ENCODE measurements at places on chromosomes 2 and 18.

DNA sequence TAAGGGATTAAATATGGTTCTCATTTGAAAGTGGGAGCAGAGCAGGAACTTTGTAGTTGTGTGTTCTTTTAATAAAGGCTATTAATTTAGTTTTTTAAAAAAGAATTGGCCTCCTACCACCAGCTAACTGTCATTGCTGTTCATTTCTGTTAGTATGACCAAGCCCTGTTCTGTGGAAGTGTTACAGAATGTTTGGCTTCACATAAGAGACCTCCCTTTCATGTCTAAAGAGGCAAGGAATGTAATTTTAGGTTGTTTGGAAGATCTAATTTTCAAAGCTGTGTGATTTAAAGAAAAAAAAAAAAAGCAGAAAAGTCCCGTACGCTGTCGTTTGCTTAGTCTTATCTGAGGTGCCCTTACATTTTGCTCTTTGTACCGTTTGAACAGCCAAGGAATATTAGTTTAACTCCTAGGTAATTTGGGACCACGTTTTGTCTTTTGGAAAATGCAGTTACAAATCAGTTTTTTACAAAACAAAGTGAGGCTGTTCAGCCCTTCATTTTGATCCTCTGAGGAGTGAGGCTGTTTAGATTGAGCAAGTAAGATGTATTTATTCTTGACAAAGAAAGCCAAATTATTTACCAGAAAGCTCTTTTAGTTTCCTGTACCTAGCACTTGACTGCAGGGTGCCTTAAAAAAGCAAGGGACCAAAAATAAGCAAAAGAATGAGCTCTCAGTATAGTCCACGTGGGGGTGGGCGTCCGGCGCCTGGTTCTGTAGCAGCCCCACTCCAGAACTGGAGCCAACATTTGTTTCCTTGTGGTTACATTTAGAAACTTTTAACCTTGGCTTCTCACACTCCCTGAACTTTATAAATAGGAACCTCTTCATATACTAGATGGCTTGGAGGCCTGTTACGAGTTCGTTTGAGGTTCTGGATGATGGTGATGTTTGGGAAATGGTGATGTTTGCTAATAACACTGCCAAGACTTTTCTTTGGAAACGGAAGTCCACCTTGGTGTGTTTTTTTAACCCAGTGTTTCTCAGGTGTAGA lies 136.2 kb downstream of the FMNL2 start:
- no peak for DNase-seq

DNA sequence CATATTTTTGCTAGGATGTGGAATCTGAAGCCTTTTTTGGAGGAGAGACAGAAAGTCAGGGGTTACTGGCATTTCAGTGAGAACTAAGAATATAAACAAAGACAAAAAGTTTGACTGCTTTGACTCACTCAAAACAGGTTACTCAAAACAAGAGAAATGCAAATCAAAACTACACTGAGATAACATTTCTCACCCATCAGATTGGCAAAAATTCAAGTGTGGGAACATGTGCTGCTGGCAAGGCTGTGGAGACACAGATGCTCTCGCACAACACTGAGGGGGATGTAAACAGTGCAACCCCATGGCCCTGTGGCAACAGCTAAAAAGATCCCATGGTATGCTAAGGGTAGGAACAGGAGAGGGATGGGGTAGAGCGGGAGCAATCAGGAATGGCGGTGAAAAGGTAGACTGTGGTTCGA lies 86.6 kb downstream of the DTNB start:
- no peak for DNase-seq

DNA sequence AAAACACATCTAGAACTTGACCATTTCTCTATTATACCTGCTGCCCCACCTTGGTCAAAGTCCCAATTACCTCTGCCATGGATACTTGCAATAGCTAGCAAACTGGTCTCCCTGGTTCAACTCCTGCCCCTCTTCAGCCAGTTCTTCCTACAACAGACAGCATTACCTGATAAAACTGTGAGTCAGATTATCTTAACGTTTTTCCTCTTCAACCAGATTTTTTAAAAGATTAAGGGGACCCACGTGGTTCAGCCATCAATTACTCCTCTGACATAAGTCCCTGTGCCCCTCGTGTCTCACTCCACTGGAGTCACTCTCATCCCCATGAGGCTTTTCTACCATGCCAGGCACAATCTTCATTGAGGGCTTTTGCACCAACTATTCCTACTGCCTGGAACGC lies 5.3 kb upstream of the ARHGAP15 start:
- DNase-seq, result no peak

- DNase-seq, result no peak
Measured at GRCh38 chr2:128320192-128320905, 1.7 kb upstream of the HS6ST1 start.

- no peak for DNase-seq
Measured at GRCh38 chr2:146677280-146677679, 1167.5 kb upstream of the ACVR2A start.

DNA sequence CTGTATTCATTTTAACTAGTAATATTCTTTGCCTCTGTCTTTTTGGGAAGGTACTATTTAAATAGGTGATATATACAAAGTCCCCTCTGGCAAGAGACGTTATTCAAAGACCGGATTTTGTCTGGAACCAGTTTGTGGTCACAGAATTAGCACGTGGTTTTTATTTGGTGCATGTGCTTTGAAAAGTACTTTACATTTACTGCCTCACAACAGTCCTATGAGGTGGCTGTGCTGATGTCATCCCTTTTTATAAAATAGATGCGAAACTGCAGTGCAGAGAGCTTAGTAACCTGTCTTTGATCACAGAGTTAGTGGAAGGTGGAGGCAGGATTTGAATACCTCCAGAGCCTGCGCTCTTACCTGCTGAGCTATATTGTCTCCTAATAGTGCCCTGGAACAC lies 4.0 kb downstream of the LPIN1 start:
- DNase-seq, result no peak

DNA sequence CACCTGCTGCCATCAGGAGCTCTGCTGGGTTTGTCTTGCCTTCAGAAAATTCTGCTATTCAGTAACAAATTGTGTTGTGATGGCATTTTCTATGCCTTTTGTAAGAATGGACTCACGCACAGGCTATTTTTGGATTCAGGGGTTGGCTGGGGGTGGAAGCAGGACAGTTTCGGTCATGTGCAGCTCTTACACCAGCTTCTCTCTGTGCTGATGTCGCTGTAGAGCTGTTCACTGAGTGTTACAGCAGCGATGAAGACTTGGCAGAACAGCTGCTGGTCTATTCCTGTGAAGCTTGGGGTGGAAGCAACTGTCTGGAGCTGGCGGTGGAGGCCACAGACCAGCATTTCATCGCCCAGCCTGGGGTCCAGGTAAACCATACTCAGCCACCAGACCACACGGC lies 49.2 kb downstream of the TRPM8 start:
- DNase-seq, result no peak

GRCh38 chr18:21593540-21594257 lies 6.8 kb downstream of the ESCO1 start:
- no peak for DNase-seq

GRCh38 chr2:131058920-131059319 lies 34.3 kb downstream of the FAM168B start:
- no peak for DNase-seq

- no peak for DNase-seq
Measured at GRCh38 chr2:50346629-50347357, 685.1 kb downstream of the NRXN1 start.

DNA sequence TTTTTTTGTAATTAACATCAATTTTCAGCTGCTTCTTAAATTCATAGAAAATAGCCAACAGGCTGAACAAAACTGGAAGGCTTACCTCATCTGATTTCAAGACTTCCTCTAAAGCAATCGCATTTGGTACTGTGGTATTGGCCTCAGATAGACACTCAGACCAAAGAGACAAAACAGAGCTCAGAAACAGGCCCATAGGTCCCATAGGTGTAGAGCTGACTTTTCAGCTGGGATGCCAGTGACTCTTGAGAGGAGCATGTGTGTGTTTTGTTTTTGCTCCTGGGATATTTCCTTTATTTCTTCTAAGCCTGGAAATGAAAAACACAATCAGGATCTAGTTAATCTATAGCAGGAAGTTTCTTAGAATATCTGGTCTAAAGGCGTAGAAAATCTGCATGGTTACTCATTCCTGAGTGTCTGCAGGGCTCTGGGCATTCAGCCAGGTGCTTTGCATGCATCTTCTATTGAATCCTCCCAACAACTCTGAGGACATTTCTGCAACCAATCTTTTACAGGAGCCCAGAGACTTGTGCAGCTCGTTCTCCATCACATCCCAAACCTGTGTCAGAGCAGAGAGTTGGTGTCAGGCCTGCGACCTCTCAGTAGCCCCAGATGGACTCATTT lies 190.8 kb downstream of the RTP5 start:
- peak; percentile 63 for DNase-seq

DNA sequence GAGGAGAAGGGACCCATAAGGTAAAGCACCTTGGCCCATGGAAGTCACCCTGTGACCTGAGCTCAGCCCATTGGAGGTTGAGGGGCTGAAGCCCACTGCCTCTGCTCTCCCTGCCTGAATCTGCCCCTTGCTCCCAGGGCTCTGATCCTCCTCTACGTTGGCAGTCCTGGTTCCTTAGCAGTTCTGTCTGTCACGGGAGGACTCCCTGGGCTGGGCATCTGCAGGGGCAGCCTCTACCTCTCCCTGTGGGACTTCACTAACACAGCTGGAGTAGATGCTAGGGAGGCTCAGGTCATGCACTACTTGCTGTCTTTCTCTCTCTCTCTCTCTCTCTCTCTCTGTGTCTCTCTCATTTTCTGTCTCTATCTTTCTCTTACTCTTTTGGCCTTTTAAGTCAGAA lies 8.7 kb downstream of the GYPC start:
- no peak for DNase-seq

- DNase-seq, result no peak
Measured at GRCh38 chr2:236551471-236552211, 18.0 kb upstream of the ACKR3 start.

DNA sequence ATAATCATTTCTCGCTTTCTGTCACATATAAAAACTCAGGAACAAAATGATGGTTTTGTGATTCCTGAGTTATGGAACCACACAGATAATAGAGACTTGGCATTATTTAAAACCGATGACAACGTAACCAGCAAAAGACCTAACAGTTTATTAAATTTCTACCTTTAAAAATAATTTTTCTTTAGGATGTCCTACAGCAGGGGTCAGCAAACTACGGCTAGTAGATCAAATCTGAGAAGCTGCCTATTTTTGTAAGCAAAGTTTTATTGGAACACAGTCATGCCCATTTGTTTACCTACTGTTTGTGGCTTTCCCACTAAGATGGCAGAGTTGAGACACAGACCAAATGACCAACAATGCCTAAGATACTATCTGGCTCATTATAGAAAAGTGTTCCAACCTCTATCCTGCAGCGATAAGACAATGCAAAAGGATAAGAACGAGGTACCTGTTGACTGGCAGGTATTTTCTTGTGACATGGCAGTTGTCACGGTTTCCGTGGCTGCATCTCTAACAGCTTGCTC lies 53.0 kb upstream of the ZFP36L2 start:
- DNase-seq, result no peak

DNA sequence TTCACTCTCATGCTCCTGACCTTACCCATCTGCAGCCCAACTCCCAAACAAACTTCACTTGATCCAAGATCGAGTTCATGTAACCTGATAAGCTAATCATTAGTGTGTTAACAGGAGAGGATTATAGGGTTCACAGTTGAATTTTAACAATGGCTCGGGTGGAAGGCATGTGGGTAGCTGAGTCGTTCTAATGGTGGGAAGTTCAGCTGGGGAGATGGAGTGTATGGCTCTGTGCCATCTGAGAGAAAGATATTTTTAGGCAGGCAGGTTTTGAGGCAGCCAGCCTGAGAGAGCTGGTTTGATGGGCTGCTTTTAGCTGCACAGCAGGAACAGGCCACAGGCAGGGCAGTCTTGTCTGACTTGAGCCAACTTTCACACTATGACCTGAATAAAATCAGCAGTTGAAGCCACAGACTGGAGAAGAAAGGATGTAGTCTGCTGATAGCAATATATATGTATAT lies 17.7 kb upstream of the NFE2L2 start:
- DNase-seq, result peak; percentile 93

GRCh38 chr2:149871091-149871885 lies 283.7 kb upstream of the MMADHC start:
- DNase-seq, result no peak

GRCh38 chr2:217477583-217477982 lies 525.2 kb downstream of the TNS1 start:
- DNase-seq, result no peak

DNA sequence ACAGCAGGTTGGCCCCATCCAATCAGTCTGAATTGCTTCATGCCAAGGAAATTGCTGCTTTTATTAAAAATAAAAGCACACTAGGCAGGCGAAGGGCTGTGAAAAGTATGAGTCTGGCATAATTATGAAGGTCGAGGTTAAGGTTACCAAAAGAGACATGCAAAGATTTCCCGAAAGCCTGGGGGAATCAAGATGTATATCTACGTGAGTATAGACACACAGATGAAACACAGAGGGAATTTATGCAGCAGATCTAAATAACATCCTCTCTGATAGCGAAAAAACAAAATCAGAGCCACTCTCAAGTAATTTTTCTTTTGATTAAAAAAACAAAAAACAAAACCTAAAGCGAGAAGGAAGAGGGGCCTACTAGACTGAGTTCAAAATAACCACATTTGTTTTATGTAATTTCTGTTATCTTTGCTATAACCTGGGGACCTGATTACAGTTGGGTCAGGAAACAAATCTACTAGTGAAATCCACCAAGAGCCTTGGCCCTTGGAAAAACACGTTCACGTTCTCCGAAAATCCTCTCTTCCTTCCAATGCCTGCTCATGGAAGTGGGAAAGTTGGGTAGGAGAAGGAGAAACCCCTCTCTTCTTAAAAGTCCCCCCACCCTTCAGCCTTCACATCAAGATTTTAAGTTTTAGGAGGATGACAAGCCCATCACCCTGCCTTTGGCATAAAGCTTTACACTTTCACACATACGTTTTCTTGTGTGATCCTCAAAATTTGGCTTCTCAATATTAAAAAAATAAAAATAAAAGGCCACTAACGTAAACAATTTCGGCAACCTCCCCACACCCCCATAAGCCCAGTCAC lies 1.4 kb downstream of the AAK1 start:
- no peak for DNase-seq

- DNase-seq, result no peak
Measured at GRCh38 chr18:42536442-42536841, 579.0 kb downstream of the RIT2 start.

DNA sequence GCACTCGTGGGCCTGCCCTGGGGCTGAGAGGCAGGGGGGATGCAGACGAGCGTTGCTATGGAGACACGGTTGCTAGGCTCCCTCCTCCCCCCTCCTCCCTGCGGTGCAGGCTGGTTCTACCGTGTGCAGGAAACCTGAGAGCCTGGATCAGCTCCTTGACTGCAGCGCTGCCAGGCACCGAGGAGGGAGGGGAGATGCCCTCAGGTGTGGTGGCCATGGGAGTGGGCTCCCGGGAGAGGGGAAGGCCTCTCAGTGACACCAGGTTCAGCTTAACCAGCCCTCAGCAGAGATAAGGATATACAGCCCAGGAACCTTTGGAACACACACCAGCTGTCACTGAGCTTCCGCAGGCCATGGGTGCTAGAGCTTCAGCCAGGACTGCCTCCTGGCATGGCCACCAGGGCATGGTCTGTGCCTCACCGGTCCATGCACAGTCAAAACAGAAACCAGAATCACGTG lies 124.4 kb upstream of the PXDN start:
- DNase-seq, result no peak

- DNase-seq, result no peak
Measured at GRCh38 chr2:172226244-172227061, 123.8 kb upstream of the DLX2 start.

All from epithelial cell of proximal tubule (primary cell).